SJCRH30 (cell line): ENCODE measurements at places on chromosomes 7 and 10.

- no peaks in the 10 kb centered on the region for H3K27me3 ChIP-seq
- no peak overlapping the region for H3K27ac ChIP-seq
- H3K4me1 ChIP-seq = 0 out of 2 replicates have a peak, but pooled peaks cover 3% of the 10 kb centered on the region
- H3K4me3 ChIP-seq = no peak overlapping the region
These were observed 80.7 kb downstream of the SLC37A3 start for GRCh38 chr7:140317597-140317996.

GRCh38 chr10:98295907-98296306, 27.9 kb upstream of the LOXL4 start:
- no peak overlapping the region for H3K27ac ChIP-seq
- DNase-seq = peak; percentile 67
- no peak overlapping the region for H3K4me3 ChIP-seq
- H3K27me3 ChIP-seq = no peaks in the 10 kb centered on the region
- H3K36me3 ChIP-seq = no peaks in the 10 kb centered on the region

DNA sequence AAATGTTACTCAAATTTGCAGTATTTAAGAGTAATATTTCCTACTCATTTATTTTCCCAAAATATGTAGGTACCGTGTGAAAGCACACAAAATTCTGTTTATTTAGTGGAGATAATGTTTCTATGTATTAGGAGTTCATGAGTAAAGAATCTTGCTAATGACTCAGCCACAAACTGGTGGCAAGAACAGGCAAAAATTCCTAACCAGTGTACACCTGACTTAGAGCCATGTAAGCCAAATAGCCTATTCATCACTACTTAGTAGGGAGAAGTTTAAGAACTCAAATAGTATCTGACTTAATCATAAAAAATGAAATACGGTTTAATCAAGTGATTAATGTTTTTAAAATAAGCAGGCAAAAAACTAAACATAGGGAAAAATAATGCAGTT, 169.0 kb downstream of the SRPK2 start:
- no peak for DNase-seq
- H3K36me3 ChIP-seq = no peaks in the 10 kb centered on the region
- no peak overlapping the region for H3K4me3 ChIP-seq
- H3K27ac ChIP-seq = no peak overlapping the region
- peaks cover 26% of the 10 kb centered on the region for H3K4me1 ChIP-seq
- H3K27me3 ChIP-seq = no peaks in the 10 kb centered on the region

- DNase-seq = no peak
- peaks cover 10% of the 10 kb centered on the region; the same call in 1 of the 2 replicates for H3K36me3 ChIP-seq
- no peak overlapping the region for H3K4me3 ChIP-seq
- H3K4me1 ChIP-seq = no peaks in the 10 kb centered on the region
- no peak overlapping the region for H3K27ac ChIP-seq
- H3K27me3 ChIP-seq = no peaks in the 10 kb centered on the region
These were observed 15.9 kb downstream of the CAV1 start for GRCh38 chr7:116540743-116541142.

DNA sequence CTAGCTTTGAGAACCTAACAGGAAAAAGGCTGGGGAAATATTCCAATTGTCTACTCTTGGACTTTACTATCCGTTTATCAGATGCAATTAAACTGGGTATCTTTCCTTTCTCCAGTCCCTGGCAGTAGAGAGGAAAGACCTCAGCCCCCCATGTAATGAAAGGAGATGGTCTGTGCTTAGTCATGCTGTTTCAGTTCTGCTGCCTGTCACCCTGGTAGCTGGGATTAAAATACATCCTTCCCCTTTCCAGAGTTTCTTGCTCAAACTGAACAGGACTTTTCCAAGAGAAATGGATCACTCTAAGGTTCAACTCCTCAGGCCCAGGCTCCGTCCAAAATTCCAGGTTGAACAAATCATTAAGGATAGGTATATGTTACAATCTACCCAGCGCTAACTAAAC, 202.9 kb downstream of the PTEN start:
- no peaks in the 10 kb centered on the region for H3K4me1 ChIP-seq
- H3K36me3 ChIP-seq = no peaks in the 10 kb centered on the region
- H3K27ac ChIP-seq = no peak overlapping the region
- DNase-seq = no peak
- no peak overlapping the region for H3K4me3 ChIP-seq

GRCh38 chr7:156279635-156280034, 360.9 kb upstream of the RNF32 start:
- no peaks in the 10 kb centered on the region for H3K36me3 ChIP-seq
- no peak overlapping the region for H3K4me3 ChIP-seq
- no peak overlapping the region for H3K27ac ChIP-seq
- H3K27me3 ChIP-seq = peaks cover 2% of the 10 kb centered on the region
- no peak for DNase-seq

GRCh38 chr10:127866276-127867013, 26.3 kb downstream of the CLRN3 start:
- H3K4me1 ChIP-seq = no peaks in the 10 kb centered on the region
- no peak overlapping the region for H3K27ac ChIP-seq
- no peak overlapping the region for H3K4me3 ChIP-seq
- no peaks in the 10 kb centered on the region for H3K36me3 ChIP-seq

GRCh38 chr10:114199239-114199638, 20.1 kb downstream of the TDRD1 start:
- H3K4me1 ChIP-seq = no peaks in the 10 kb centered on the region
- H3K27me3 ChIP-seq = no peaks in the 10 kb centered on the region
- H3K4me3 ChIP-seq = no peak overlapping the region
- no peak for DNase-seq

- H3K4me3 ChIP-seq = no peak overlapping the region
- H3K27me3 ChIP-seq = no peaks in the 10 kb centered on the region
- DNase-seq = no peak
- H3K27ac ChIP-seq = no peak overlapping the region
- peaks cover 5% of the 10 kb centered on the region; the same call in 1 of the 2 replicates for H3K36me3 ChIP-seq
These were observed 31.6 kb downstream of the PPIF start for GRCh38 chr10:79378647-79379511.

- no peaks in the 10 kb centered on the region for H3K36me3 ChIP-seq
- peaks cover 10% of the 10 kb centered on the region; the same call in 1 of the 2 replicates for H3K4me1 ChIP-seq
- DNase-seq = peak; percentile 43
- no peaks in the 10 kb centered on the region for H3K27me3 ChIP-seq
- H3K4me3 ChIP-seq = no peak overlapping the region
These were observed 222.5 kb upstream of the CACNA2D1 start for GRCh38 chr7:82665966-82666507.

DNA sequence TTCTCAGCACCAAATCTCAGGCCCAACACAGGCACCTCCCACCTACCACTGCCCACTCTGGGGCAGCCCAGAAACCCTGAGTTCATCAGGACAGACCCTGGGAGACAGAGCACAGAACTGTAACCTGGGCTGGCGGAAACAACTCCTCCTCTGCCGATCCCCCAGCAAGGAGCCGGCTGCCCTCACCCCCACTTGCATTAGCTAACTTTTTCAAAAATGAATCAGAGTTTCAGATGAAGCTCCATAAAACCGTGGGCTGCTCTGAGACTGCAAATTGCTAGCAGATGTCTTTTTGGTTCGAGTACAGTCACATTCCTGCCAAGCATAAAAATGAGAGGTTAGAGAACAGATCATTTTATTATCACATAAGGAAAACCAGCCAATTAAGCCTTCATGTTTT, 93.4 kb upstream of the PARD3 start:
- no peak overlapping the region for H3K4me3 ChIP-seq
- no peaks in the 10 kb centered on the region for H3K27me3 ChIP-seq
- no peak overlapping the region for H3K27ac ChIP-seq
- H3K4me1 ChIP-seq = peaks cover 11% of the 10 kb centered on the region
- DNase-seq = no peak

- no peak for DNase-seq
- no peaks in the 10 kb centered on the region for H3K36me3 ChIP-seq
- no peaks in the 10 kb centered on the region for H3K4me1 ChIP-seq
- no peak overlapping the region for H3K27ac ChIP-seq
- no peak overlapping the region for H3K4me3 ChIP-seq
These were observed 857 bp downstream of the CPXM2 start for GRCh38 chr10:123890756-123891143.

DNA sequence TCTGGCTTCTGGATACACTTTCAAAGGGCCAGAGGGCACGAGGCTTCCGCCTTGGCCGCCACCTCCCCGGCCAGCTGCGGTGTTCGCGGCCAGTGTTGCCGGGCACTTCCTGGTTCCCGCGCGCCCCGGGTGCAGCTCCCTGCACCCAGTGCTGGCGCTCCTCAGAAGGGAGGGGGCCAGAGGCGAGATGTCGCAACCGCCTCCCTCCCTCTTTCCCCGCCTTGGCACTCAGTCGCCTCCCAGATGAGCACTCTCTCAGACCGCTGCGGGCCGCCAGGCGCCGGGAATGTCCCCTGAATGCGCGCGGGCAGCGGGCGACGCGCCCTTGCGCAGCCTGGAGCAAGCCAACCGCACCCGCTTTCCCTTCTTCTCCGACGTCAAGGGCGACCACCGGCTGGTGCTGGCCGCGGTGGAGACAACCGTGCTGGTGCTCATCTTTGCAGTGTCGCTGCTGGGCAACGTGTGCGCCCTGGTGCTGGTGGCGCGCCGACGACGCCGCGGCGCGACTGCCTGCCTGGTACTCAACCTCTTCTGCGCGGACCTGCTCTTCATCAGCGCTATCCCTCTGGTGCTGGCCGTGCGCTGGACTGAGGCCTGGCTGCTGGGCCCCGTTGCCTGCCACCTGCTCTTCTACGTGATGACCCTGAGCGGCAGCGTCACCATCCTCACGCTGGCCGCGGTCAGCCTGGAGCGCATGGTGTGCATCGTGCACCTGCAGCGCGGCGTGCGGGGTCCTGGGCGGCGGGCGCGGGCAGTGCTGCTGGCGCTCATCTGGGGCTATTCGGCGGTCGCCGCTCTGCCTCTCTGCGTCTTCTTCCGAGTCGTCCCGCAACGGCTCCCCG, at the start of gene FFAR4:
FFAR4 (plus strand) TSS at position 231 of the 842 bp plus-strand sequence; CDS start at position 287, 56 bp downstream.
- H3K27ac ChIP-seq = no peak within 1 kb of the TSS
- no peaks in the 10 kb centered on the region for H3K36me3 ChIP-seq
- no peaks in the 10 kb centered on the region for H3K27me3 ChIP-seq
- no peak for DNase-seq
- no peaks in the 10 kb centered on the region for H3K4me1 ChIP-seq

DNA sequence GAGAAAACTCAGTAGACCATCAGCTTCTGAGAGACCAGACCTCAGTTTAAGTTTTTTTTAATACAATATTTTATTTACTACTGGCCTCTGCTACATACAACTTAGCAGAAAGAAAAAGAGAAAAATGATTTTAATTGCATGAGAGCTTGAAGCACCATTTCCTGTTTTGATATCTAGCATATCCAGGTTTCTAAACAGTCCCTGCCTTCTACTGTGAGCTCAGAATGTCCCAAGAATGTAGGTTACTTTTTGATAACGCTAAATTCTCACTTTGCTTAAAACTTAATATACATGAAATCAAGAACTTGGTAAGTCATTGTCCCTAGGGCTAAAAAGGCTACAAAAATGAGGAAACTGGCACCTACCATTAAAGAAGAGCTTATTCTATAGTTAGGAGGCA, 7.0 kb downstream of the TMEM243 start:
- H3K4me3 ChIP-seq = no peak overlapping the region
- H3K36me3 ChIP-seq = peaks cover 53% of the 10 kb centered on the region
- no peaks in the 10 kb centered on the region for H3K4me1 ChIP-seq
- DNase-seq = no peak
- H3K27ac ChIP-seq = no peak overlapping the region

- no peaks in the 10 kb centered on the region for H3K27me3 ChIP-seq
- no peak for DNase-seq
- H3K4me3 ChIP-seq = no peak overlapping the region
- peaks cover 16% of the 10 kb centered on the region for H3K36me3 ChIP-seq
These were observed 15.2 kb downstream of the YKT6 start for GRCh38 chr7:44216019-44216418.

DNA sequence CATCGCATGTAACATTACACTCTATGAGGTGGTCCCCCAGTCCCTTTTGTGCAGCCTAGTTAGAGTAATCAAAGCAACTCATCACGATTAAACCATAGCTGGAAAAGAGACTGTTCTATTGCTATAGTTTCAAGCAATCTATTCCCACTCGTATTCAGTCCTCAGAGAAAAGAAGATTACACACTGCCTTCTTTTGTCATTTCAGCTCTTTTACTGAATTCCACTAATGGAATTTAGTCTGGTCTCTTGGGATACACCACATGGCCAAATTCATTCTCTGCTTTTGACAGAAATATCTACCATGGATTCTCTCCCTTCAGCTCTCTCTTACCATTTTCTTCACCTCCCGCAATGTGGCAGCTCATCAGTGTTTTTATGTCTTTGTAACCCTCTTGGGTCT, 108.9 kb upstream of the HDAC9 start:
- H3K27me3 ChIP-seq = no peaks in the 10 kb centered on the region
- DNase-seq = no peak
- H3K27ac ChIP-seq = no peak overlapping the region
- H3K36me3 ChIP-seq = no peaks in the 10 kb centered on the region

DNA sequence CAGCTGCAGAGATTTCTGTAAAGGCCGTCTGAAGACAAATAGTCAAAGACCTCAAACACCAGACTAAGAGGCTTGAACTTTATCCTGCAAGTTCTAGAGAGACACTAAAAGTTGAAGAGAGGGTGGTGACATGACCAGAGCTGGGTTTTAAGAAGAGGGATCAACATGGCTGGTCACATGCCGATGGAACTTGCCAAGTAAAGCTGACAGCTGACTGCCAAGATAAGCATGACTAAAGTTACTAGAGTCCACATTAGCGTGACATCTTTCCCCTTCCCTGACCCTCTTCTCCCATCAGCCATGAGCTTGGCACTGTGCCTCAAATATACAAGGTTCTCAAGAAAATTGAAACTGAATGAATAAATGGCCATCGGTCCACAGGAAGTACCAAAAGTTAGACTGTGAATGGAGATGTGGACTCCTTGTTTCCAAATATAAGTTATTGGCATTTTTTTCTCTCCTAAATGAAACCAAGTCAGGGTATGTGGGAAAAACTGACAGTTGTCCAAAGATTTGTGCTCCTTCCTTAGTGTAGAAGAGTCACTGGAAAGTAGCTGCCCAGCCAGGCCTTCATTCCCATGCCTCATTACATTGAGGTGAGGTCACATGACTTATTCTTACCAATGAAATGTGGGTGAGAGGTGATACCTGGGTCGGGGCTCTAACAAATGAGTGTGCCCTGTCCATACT, 24.5 kb downstream of the XPNPEP1 start:
- peaks cover 18% of the 10 kb centered on the region for H3K4me1 ChIP-seq
- peak overlapping the region; percentile 70 for H3K27ac ChIP-seq
- no peak overlapping the region for H3K4me3 ChIP-seq
- peaks cover 2% of the 10 kb centered on the region; the same call in 1 of the 2 replicates for H3K36me3 ChIP-seq

- H3K4me1 ChIP-seq = no peaks in the 10 kb centered on the region
- DNase-seq = no peak
- no peaks in the 10 kb centered on the region for H3K27me3 ChIP-seq
- H3K4me3 ChIP-seq = no peak overlapping the region
These were observed 73.2 kb upstream of the GTF2I start for GRCh38 chr7:74584160-74584954.

DNA sequence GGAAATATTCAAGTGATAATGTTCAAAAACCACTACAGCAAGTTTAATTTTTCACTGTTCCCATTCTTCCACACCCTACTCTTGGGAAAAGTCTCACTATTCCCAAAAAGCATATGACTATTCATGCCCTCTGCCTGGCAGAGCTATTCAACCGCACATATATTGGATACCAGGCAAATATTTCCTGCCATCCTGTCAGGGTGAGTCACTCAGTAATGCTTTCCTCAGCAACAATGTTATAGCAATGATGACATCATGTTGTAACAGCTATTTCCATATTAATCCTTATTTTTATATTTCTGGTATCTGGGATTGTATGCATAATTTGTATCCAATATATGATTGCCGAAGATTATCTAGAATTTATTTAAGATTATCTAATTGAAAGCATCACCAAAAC, 114.0 kb upstream of the PLXDC2 start:
- DNase-seq = peak; percentile 7
- H3K4me3 ChIP-seq = no peak overlapping the region
- no peaks in the 10 kb centered on the region for H3K36me3 ChIP-seq
- no peak overlapping the region for H3K27ac ChIP-seq
- H3K4me1 ChIP-seq = no peaks in the 10 kb centered on the region; the same call in 1 of the 2 replicates
